ENCODE measurements at places on chromosomes 11 and 22.

DNA sequence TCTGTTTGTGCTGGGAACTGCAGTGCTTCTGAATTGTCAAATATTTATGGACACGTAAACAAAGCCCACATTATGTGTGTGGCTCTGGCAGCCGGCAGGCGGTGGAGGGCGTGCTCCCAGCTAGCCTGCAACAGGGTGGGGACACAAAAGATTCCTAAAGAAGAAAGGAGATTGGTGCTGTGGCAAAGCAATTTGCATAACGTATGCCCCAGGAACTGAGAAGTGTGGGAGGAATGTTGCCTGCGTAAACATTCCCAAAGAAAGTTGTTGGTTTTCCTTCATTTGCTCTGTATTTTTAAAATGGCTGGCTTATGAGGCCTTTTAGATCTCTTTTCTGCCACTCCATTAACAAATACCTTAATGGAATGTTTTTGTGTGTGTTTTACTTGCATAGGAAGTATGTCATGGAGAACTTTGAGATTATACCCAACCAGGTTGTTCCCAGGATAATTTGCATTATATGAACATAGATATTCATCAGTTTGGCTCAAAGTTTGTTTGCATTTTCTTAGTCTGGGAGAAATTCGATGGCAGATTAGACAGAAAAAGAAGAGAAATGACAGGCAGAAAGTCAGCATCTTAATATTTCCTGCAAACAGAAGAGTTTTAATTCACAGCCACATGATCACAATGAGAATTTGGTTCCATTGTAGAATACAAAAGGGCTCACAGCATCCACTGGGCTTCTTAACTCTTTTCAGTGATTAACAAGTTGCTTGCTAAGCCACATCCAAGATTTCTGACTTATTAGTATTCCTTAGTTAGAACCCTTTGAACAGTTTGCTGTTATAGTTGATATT is 41.8 kb upstream of the DLAT start:
- peak; percentile 91 for DNase-seq

DNA sequence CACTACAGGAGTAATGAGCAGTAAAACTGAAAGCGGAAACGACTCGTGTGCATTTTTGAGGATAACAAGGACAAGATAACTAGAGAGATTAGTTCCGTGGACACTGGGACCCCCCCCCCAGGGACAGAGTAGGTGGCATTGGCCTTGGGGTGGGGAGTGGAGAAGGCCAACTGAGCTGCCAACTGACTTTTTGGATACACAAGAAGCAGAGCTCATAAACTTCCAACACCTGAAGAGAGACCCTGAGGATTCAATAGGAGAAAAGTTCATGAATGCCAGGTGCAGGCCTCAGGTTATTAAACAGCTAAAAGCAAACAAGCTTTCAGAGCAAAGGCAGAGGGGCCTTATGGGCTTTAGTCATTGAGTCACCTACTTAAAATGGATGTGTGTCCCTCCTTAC is 17.6 kb upstream of the PRSS23 start:
- DNase-seq: no peak

GRCh38 chr22:37618674-37619073 is 10.0 kb downstream of the GGA1 start:
- no peak for DNase-seq

GRCh38 chr22:19970479-19971275 is 29.1 kb upstream of the TXNRD2 start:
- peak; percentile 37 for DNase-seq

DNA sequence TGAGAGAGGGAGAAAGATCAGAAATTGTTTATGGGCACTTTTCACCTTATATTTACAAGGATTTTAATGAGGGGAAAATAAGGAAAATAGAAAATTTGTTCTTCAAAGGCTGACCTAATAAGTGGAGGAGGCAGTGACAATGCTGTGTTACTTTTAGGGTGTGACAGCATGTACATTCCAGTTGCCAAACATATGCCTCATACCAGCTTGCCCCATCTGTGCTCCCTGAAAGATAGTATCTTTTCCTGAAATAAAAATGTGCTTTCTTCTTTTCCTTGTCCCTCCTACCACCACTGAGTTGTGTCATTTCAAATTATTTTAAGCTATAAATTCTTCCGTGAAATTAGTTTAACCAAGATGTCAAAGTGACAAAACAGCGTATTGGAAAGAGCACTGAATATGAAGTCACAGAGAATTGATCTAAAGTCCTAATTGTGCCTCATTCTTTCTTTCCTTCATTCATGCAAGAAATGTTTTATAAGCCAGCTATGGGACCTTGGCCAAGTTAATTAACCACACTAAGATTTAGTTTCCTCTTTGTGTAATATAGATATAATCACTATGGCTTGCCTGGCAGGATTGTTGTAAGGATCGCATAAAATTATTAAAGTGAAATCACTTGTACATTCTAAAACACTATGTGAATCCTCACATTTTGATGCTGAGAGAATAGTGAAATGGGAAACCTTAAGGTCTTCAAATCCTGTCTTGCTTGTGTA is 1307.5 kb upstream of the TENM4 start:
- no peak for DNase-seq

DNA sequence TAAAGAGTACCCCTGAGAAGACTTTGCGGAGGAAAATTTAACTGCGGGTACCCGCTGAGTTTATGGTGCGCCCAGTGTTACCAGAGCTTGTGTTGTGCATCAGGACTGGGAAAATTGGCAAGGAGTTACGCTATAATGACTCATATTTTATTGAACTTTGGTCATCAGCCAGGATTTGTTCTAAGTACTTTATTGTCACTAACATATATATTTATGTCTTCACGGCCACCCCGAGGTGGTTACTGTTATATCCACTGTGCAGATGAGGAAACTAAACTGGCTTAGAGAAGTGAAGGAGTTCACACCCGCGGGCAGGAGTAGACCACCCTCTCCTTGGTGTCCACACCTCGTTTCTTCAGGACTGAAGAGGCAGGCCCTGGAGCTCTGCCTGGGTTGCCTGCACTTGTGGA is 667 bp downstream of the ACCS start:
- peak; percentile 66 for DNase-seq

DNA sequence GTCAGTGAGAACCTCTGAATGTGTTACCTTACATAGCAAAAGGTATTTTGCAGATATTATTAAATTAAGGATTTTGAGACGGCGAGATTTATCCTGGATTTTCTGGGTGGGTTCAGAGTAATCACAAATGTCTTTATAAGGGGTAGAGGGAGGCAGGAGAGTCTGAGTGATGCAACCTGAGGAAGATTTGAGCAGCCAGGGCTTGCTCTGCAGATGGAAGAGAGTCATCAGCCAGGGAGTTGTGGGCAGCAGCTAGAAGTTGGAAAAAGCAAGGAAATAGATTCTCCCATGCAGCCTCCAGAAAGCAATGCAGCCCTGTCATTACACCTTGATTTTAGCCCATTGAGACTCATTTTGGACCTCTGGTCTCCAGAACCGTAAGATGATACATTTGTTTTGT is 4.1 kb upstream of the WDR74 start:
- DNase-seq: no peak

- no peak for DNase-seq
Observed at GRCh38 chr22:39967103-39967829, 7.1 kb downstream of the TMA7B start.

GRCh38 chr11:69832561-69833413 is 13.6 kb upstream of the FGF3 start:
- DNase-seq: no peak

DNA sequence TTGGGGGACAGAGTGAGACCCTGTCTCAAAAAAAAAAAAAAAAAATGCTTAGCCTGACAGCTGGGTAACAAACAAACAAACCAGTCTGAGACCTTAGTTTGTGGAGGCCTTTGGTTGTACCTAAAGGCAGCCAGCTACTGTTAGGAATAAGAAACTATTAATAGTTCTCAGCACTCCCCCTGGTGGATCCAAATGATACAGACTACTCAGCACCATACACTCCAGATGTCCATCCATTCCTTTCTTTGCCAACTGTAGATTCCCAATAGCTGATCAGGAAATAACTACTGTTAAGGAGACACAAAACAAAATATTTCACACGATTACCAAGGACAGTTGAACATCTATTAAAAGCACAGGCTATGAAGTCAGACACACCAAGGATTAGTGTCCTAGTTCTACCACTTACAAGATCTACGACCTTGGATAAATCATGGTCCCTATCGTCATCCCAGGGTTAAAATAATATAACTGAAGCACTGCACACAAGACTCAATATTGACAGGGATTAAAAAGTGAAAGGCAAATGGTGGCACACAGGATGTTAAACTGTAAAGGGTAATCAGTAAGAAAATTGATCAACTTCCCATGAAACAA is 17.2 kb downstream of the CLDN25 start:
- DNase-seq: peak; percentile 20

DNA sequence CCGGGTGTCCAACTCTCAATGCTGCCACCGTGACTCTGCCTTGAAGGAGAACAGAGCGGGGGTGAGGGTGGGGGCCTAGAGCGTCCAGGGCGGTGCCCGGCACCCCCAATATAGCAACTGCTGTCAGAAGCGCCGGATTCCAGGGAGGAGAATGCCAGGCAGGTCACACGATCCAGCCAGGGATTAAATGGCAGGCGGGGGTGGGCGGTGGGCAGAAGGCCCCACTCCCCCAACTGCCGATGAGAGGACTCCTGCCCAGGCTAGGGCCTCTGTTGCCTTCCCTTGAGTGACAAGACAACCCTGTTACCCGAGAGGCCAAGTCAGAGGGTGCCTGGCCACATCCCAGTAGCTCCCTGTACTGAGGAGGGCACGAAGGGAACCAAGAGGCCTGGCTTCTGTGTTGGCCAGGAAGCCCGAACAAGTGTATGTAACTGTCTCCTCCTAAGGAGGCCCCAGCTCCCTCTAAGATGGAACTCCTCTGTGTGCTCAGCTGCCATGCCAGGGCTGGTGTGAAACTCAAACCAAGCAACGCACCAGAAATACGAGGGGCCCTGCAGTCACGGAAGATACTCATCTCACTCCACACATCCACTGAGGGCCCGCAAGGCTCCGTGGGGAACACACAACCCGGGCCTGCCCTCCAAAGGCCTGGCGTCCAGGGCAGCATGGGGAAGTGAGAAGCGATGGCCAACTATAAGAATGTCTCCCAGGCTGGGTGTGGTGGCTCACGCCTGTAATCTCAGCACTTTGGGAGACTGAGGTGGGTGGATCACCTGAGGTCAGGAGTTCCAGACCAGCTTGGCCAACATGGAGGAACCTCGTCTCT is 3.0 kb downstream of the PACSIN3 start:
- no peak for DNase-seq

DNA sequence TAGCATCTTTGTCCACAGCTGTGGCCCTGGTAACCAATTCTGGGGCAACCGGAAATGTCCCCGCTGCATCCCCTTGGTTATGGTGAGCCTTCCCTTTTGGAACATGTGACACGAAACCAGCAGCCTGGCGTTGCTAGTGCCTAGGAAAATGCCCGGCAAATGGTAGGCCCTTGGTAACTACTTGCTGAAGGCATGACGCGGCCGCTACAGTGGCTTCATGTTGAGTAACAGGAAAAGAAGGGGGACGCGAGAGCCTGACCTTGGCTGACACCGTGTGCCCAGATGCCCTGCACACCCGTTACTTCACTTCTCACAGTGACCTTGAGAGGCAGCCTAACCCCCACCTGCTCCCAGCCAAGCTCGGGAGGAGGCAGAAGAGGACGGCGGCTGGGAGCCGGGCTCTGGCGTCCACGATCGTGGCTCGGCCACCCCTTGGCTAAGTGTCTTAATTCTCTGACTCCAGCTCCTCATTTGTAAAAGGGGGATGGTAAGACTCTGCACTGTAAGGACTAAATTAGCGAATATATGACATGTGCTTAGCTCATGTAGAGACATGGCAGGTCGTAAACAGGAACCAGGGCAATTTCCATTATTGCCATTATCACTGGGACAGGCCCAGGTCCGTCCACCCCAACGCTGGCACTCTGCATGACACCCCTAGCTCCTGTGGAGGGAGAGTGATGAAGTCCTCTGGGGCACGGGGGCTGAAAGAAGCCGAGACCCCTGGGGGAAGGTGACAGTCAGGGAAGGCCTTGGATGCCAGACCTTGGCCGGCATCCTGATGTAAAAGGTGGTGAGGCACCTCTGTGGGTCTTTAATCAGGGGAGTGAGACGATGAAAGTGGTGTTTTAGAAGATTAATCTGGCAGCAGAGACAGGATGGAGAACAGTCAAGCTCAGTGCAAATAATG is 18.9 kb downstream of the IFT27 start:
- no peak for DNase-seq

DNA sequence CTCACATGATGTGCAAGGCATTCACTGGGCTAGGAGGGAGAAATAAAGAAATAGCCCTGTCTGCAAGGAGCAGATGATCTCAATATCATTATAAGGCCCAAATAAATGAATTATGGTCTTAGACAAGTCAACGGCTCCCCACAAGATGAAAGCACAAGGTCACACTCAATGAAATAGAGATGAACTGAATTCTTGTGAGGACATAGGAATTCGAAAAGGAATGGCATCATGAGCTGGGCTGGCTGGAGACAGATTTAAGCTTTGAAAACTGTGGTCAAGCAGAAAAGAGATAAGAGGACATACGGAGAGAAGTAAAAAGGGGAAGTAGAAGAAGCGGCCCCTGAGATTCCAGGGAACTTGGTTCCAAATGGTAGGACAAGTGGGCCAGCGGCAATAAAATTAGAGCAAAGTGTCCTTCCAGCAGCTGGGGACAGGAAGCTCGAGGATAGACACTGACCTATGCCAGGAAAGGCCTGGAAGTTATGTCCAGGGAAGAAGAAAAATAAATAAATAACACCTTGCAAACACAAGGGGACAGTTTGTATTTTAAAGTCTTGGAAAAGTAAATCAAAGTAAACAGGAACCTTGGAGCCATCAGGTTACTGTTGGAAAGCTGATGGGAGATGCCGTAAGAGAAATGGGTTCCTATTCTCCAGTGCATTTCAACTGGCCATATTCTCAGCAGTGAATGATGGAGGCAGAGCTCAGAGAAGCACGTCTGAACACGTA is 37.8 kb downstream of the GALNT18 start:
- no peak for DNase-seq

DNA sequence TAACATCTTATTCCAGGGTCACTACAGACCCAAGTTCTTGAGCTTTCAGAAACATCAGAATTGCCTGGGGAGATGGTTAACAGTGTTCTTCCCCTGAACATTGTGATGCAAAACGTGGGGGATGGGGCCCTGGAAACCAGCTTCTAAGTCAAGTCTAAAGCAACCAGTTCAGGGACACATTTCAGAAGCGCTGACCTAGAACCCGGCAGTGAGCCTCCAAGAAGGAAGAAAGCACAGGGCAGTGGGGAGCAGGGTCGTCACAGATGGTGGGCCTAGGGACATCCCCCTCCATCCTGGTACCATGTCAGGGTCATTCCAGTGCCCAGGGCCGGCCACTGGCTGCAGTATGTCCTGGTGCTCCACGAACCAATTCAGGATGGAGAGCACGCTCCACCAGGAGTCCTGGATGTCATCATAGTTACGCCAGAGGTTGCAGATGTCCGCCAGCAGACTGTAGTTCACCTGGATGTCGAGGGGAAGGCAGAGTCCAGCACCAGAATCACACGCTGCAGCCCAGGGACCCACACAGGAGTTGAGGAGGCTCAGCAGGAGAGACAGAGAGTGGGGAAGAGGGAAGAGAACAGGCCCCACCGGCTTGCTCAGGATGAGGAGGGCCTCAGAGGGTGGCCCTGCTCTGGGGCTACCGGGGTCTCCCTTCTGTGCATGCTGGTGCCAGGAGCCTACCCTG is 5.0 kb downstream of the NAGA start:
- DNase-seq: no peak

- no peak for DNase-seq
Observed at GRCh38 chr11:9590717-9591116, 17.2 kb downstream of the WEE1 start.

- peak; percentile 27 for DNase-seq
Observed at GRCh38 chr22:38927033-38927781, 30.2 kb upstream of the APOBEC3A start.
